ENCODE measurements at places on chromosomes 11 and 22. TPM values are rescaled to one million over a fixed set of nuclear protein-coding genes. Genes with fewer than 3 reads are reported as not detected.

- no peak for DNase-seq
- H3K4me1 ChIP-seq = peaks cover 70% of the 10 kb centered on the region
- no peaks in the 10 kb centered on the region for H3K36me3 ChIP-seq
- no peak overlapping the region for H3K27ac ChIP-seq
Measured at GRCh38 chr11:57429946-57430345, 3.0 kb upstream of the SLC43A3 start.

The SLC17A6 gene
- total RNA-seq = not detected

- no peak overlapping the region for H3K27ac ChIP-seq
- no peak overlapping the region for H3K4me3 ChIP-seq
- H3K4me1 ChIP-seq = no peaks in the 10 kb centered on the region
- H3K27me3 ChIP-seq = no peaks in the 10 kb centered on the region
Measured at GRCh38 chr11:90349731-90350130, 126.9 kb upstream of the CHORDC1 start.

DNA sequence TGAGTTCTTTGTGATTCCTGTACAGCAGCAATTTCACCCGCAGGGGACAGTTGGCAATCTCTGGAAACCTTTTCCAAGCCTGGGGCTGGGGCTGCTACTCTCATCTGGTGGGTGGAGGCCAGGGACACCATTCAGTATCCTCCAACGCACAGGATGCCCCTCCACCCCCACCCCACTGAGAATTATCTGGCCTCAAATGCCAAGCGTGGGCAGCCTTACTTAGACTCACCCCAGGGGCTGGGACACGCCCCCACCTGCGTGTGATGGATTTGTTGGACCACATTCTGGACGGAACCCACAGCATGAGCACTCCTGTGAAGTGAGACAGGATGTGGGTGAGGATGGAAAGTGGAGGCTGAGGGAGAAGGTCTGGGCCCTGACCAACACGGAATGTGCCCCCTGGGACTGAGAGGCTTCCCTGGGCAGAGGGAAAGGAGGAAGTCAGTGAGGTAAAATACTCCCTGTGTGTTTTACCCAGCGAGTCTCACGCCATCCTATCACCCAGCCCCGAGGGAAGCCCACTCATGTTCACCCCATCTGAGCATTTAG is 13.7 kb downstream of the RASD2 start:
- DNase-seq = no peak
- peaks cover 10% of the 10 kb centered on the region for H3K36me3 ChIP-seq
- no peak overlapping the region for H3K27ac ChIP-seq
- H3K4me3 ChIP-seq = no peak overlapping the region

DNA sequence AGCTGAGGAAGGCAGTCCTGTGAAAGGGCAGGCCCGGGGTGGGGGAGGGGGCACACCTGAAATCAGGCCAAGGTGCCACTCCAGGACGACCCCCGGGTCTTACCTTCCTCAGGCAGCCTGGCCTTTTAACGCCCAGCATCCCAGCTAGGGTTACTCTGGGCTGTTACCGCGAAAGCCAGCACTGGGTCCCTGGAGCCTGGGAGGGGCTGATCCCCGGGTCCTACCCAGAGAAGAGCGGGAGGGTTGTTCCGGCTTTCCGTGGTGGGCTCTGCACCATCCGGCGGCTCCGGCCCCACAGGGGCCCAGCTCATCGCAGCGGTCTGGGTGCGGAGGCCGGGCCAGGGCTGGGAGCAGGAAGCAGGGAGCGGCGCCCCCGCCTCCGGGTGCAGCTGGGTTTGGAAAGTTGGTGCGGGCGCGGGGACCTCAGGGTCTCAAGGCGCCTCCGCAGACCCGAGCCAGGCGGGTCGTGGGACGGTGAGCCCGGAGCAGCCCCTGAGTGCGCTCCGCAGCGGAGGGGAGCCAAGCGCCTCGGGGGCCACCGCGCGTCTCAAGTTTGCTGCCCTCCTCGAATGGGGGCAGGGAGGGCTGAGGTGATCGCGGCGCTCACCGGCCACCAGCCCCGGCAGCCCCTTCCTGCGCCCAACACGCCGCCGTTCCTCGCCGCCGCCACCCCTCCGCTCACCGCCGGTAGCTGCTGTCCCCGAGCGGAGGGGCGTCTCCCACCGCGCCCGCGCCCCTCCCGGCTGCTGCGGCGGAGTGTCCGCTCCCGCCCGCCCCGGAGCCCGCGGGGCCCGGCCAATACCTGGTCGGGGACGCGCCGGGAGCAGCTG is 831 bp downstream of the CHST1 start:
- no peak overlapping the region for H3K27ac ChIP-seq
- peak; percentile 57 for DNase-seq
- no peaks in the 10 kb centered on the region for H3K36me3 ChIP-seq
- H3K4me1 ChIP-seq = peaks cover 26% of the 10 kb centered on the region
- H3K4me3 ChIP-seq = peak overlapping the region; percentile 63

DNA sequence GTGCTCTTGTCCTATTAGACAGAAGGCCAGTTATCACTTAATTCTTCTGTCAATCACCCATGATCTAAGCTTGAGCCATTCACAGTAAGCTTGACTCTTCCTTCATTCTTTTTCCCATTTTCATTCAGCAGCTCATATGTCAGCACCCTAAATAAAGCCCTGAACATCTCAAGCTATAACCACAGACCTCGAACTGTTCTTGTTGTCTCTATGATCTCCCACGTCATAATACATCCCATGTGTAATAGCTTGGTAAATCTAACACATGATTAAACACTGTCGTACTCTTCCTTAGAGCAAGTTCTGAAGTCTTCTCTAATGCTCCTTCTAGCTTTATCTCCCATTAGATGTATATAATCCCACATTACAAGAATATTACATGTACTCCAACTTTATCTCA is 14.4 kb downstream of the MUC15 start:
- no peaks in the 10 kb centered on the region for H3K36me3 ChIP-seq
- no peaks in the 10 kb centered on the region for H3K4me1 ChIP-seq

DNA sequence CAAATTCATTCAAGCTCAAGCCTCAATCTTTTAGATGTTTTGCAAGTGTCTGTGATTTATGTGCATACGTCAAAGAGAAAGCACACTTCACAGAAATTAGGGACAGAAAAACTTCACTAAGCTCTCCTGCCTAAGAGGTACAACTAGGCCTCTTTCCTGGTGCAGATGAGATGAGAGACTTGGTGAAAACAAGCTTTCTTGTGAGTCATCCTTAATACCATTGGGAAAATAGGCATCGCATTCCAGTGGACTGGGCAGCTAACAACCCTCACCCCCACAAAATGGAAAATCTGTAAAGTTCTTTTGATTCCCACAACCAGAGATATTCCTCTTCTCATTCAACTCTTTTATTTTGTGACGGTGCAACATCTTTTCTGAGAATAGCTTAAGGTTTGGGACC is 1110.4 kb upstream of the CCDC90B start:
- no peak overlapping the region for H3K4me3 ChIP-seq
- no peaks in the 10 kb centered on the region for H3K36me3 ChIP-seq
- no peak for DNase-seq
- no peak overlapping the region for H3K27ac ChIP-seq

The MYEOV gene
- not detected for total RNA-seq

Data from stomach (tissue), 19 donors.